ENCODE measurements at places on chromosomes 1 and 21.
A peak's percentile ranks its signal among the peaks of the same experiment; 100 is the strongest.

GRCh38 chr21:37848721-37849490, 67.4 kb downstream of the KCNJ6 start:
- DNase-seq, result no peak

- DNase-seq, result no peak
These were observed 133.2 kb upstream of the GRIK3 start for GRCh38 chr1:37167479-37167878.

- no peak for DNase-seq
These were observed 42.8 kb upstream of the ENAH start for GRCh38 chr1:225695578-225696337.

DNA sequence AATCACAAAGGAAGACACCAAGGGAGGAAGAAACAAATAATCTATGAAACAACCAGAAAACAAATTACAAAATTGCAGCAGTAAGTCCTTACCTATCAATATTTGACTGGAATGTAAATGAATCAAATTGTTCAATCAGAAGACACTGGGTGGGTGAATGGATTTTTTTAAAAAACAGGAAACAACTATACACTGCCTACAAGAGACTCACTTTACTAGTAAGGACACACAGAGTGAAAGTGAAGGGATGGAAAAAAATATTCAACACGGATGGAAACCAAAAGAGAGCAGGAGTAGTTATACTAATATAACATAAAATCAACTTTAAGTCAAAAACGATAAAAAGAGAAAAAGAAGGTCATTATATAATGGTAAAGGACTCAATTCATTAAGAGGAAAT, 6.4 kb upstream of the PRSS38 start:
- DNase-seq, result no peak

DNA sequence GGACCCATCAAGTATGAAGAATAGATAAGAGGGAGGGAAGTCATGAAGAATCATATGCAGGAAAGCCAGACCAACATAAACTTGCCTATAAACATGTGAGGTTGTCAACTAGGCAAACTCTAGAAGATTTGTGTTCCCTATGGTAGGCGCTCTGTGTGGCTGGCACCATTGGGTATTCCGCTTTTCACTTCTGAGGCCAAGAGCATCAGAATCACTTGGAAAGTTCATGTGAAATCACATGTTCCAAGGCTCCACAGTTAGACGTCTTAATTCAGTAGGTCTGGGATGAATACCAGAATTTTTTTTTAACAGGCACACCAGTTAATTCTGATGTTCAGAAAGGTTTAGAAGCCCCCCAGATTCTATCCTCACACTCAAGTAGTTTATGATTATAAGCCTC, 50.5 kb upstream of the LAX1 start:
- DNase-seq, result no peak

DNA sequence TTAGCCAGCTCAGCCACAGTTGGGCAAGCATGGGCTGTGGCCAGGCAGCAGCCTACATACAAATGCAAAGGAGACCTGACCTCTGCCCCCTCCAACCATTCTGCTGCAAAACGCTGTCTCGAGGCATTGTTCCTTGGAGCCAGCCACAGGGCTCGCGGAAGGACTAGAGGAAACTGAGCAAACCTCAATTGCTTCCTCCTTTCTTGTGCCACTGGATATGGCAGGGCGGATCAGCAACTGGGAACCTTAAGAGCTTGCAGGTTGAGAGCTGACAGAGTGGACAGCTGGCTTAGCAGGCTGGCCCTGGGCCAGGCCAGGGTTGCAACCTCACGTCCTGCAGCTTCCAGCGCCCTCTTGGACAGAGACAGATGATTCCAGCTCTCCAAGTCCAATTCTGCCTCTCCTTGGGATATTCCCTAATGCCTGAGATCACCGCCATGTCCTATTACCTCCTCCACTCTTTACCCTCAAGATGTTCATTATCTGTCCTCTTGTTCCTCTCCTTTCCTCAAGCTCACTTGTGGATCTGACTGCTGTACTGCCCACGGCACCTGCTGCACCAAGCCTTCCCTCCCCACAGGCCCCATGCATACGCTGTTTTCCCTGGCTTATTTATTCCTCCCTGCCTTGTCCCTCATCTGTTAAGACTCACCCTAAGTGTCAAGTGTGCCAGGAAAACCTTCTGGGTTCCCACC, 67.5 kb downstream of the SDC3 start:
- DNase-seq, result no peak

DNA sequence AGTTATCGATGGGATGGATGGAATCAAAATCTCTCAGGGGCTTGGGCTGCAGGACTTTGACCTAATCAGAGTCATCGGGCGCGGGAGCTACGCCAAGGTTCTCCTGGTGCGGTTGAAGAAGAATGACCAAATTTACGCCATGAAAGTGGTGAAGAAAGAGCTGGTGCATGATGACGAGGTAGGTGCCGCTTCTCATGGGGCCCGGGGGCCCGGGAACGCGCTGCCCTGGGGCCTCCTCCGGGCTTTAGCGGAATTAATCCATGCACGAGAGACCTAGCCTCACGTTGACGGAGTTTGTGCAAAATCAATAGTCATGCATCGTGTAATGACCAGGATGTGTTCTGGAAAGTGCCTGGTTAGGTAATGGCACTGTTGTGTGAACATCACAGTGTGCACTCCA, 43.8 kb downstream of the FAAP20 start:
- no peak for DNase-seq

DNA sequence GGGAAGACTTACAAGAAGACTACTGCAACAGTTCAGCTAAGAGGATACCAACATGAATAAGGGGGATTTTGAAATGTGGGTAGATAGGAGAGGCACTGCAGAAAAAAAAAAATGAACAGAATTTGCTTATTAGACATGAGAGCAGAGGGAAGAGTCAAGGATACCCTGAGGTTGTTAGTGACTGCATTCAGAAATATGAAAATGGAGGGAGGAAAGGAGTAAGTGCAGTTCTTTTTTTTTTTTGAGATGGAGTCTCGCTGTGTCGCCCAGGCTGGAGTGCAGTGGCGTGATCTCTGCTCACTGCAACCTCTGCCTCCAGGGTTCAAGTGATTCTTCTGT, 23.3 kb downstream of the INPP5B start:
- no peak for DNase-seq

- peak; percentile 64 for DNase-seq
These were observed 109.8 kb downstream of the PATJ start for GRCh38 chr1:61851849-61852669.

DNA sequence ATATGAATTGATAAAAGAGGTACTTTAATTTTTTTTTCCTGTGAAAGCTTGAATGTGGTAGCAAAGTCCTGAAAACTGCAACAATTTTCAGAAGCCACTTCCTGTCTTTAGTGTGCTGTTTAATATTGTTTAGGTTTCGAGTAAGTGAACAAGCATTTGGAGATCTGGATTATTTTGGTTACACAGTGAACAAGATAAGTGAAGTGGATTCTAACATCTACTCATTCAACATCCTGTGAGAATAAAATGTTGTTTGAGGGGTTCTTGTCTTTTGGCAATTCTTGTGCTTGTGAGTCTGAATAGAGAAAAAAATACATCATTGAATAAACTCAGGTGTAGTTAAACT, 35.2 kb upstream of the PLA2G4A start:
- DNase-seq, result no peak

DNA sequence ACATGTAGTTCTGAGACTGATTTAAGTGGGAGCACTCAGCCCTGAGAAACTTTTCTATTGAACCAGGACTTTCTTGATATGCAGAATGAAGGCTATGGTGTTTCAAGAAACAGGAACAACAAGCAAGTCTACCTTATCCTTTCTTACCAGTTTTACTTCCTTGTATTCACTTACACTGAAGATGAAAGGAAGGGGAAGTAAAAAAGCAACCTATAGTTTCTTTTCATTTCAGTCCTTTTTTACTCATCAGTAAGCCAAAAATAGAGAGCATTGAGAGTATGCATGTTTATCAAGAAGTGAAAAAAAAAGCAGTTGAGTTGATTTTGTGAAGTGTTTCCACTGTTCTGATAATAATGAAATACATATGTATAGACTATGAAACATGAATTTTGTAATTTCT, 1010.3 kb downstream of the AMY1C start:
- peak; percentile 23 for DNase-seq

GRCh38 chr1:28416509-28417194, 47.1 kb downstream of the PHACTR4 start:
- no peak for DNase-seq

DNA sequence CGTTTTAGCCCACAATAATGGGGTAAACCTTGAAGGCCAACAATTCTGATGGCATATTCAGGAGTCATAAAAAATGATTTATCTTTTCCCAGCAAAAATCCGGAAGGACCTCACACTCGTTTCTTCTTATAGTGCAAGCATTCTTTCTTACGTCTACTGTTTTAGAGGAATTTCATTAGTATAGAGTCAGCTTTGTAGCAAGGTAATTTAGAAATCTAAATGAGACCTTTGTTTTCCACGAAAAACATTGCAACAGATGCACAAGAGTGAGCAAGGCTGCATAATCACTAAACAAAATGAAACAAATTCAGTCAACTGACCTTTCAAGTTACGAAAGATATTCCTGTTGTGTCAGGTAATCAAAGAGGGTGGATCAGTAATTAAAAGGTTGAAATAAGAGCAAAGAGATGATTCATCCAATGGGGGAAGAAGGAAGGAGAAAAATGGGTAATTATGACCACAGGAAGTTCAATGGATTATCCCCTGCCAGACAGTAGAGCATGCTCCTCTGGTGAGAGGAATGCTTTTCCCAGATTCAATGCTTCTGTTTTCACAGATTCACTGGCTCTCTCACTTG, 560 bp upstream of the CSDE1 start:
- no peak for DNase-seq

DNA sequence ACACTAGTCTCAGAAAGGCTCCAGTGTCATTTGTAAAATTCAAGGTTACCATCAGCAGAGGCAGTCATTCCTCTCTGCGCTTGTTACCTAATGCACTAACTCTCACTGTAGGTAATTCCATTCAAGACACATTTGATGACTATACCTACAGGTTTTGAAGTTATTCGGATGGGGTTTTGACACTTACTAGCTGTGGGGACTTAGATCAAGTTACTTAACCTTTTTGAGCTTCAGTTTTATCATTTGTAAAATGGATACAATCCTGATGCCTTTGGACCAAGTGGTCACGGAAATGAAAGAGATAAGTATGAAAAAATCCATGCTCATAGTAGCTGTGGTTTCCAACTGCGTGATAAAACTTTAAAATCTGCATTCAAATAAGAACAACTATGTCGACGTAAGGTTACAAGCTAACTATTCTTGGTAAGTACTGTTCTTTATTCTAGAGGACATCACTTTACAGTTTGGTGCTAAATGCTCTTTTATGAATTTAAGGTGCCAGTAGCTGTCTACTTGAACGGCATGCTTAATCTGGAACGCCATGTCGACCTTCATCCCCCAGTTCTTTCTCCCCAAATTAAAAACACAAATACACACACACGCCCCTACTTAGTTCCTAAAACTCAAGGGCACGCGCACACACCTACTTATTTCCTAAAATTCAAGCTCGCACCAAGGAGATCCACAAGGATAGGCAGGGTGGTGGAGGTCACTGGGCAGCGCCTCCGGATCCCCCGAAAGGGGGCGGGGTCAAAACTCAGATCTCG, 550 bp upstream of the NFYC start:
- DNase-seq, result no peak

- no peak for DNase-seq
These were observed 17.1 kb upstream of the OBSCN start for GRCh38 chr1:228190778-228191177.

- DNase-seq, result no peak
These were observed 72.3 kb downstream of the TNFSF4 start for GRCh38 chr1:173134800-173135199.
